Chondrocyte (in vitro differentiated cells): ENCODE measurements at places on chromosomes 1 and 21. TPM values are rescaled to one million over a fixed set of nuclear protein-coding genes. Genes with fewer than 3 reads are reported as not detected.

Gene LRRC71
- total RNA-seq, result not detected in 3 replicates

Gene MIXL1
- 0.17 TPM in 1 of 3 replicates, not detected in the others for total RNA-seq

DNA sequence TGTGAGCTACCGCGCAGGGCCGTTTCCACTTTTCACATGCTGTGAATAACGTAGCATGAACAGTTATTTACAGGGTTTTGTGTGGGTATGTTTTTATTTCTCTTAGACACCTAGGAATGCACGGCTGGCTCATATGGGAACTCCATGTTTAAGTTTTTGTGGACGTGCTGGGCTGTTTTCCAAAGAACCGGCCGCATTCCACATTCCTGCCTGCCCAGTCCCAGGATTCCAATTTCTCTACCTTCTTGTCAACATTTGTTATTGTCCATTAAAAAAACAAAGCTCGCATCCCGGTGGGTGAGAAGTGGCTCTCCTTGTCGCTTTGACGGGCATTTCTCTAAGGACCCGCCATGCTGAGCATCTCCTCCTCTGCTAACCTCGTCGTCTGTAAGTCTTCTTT is 47.1 kb upstream of the LRRC3 start:
- no peak for DNase-seq
- H3K4me3 ChIP-seq, result no peak overlapping the region
- peaks cover 4% of the 10 kb centered on the region for H3K36me3 ChIP-seq
- peaks cover 14% of the 10 kb centered on the region for H3K4me1 ChIP-seq
- peaks cover 6% of the 10 kb centered on the region for H3K27me3 ChIP-seq

GRCh38 chr21:28928578-28929420 is 63.9 kb downstream of the LTN1 start:
- no peaks in the 10 kb centered on the region for H3K4me1 ChIP-seq
- H3K4me3 ChIP-seq, result no peak overlapping the region
- DNase-seq, result no peak
- peaks cover 17% of the 10 kb centered on the region for H3K36me3 ChIP-seq
- H3K27me3 ChIP-seq, result no peaks in the 10 kb centered on the region

- H3K27me3 ChIP-seq, result no peaks in the 10 kb centered on the region
- peaks cover 61% of the 10 kb centered on the region for H3K4me1 ChIP-seq
- H3K4me3 ChIP-seq, result no peak overlapping the region
- no peak for DNase-seq
Observed at GRCh38 chr1:37480125-37480466, 5.7 kb downstream of the ZC3H12A start.
